Stimulated activated CD8-positive, alpha-beta memory T cell treated with anti-CD3 and anti-CD28 coated beads, Interleukin-2, amount 100 ng/mL, for 1 hour (primary cell): ENCODE measurements at places on chromosomes 3 and 15.

DNA sequence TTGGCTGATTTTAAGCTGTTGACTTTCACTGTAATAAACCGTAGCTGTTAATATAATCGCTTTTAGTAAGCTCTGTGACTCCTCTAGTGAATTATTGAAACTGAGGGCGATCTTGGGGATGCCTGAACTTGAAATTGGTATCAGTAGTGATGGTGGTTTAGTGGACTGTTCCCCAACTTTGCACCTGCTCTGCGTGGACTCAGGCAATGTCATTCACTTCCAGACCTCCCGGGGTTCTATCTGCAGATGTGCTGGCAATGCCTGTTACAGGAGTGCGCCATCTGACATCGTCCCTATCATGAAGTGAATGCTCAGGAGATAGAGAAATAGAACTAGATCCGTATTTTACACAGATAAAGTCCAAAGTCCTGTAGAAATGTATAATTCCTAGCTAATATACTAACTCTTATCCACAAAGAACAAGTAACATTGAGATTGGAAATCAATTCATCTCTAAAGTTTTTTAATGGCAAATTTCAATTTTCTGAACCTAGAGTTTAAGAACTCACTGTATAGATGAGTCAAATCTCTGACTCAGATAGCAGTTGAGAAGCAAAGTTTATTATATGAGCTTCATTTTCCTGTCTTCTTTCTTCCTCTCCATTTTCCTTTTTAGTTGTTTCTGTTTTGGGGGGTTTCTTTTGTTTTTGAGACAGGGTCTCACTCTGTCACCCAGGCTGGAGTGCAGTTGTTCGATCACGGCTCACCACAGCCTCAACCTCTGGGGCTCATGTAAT lies 51.8 kb downstream of the HEG1 start:
- no peak for DNase-seq

DNA sequence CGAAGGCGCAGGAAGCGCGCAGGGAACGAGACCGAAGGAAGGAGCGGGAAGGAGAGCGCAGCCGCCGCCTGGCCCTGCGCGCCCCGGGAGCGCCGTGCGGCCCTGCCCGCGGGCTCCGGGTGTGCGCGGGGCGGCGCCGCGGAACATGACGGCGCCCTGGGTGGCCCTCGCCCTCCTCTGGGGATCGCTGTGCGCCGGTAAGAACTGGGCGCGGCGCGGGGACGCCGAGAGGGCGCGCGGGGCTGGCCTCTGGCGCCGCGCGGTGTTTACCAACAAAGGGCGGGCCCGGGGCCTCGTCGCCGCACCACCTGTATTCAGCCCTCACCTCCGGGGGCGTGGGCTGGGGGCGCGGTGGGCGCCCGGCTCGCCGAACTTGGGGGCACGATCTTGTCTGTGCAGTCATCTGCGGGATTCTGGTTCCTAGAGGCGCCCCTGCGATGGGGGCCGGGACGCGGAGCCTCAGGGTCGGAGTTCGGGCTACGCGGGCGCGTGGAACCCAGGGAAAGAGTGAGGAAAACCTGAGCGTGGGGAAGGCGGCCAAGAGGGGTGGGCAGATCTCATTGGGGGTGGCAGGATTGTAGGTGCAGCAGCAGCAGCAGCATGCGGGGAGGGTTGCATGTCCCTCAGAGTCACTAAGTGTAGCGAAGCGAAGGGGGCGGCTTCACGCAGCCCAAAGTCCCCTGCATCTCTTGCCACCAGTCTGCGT lies 641 bp downstream of the ACVR2B start:
- no peak for DNase-seq

DNA sequence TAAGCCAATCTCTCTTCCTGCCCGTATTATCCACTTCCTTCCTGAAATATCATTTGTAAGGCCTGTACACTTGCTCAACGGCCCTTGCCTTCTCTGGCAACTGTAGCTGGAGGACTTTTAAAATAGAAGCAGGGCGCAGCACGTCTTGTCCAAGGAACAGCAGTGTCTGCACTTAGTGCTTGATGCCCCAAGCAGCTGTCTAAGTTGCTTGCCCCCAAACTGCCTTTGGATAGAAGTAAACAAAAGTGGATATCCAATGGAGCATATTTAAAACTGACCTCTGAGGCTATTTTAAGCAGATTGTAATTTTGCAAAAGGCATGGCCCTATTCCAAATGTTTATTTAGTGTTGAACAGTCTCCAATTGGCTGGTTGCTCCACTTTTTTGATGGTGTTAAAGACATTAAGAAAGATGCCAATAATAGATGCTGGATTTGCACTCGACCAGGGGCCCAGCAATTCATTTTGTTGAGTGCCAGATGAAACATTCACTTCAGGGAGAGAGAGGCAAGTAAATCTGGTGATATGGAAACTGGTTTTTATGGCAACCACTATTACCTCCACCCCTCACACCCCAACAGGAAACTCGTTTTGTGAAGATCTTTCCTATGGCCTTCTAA lies 526.8 kb upstream of the TBL1XR1 start:
- no peak for DNase-seq

GRCh38 chr3:33128706-33129105 lies 14.9 kb downstream of the CRTAP start:
- no peak for DNase-seq

DNA sequence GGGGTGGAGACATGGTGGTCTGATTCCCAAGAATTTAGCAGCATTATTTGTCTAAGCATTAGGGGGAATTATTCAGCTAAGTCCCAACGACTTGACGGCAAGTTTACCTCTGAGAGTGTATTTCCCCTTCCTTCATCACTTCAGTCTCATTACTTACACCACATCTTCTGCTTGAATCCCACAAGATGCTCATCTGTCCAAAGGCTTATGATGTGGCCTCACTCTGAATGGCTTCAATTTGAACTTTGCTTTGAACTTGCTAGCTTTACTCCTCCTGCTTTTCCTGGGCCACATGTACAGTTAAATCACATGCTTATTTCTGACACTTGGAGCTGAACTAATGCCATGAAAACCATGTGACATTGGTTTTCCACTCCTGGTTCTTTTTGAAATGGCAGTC lies 231.3 kb upstream of the SATB1 start:
- DNase-seq, result no peak

DNA sequence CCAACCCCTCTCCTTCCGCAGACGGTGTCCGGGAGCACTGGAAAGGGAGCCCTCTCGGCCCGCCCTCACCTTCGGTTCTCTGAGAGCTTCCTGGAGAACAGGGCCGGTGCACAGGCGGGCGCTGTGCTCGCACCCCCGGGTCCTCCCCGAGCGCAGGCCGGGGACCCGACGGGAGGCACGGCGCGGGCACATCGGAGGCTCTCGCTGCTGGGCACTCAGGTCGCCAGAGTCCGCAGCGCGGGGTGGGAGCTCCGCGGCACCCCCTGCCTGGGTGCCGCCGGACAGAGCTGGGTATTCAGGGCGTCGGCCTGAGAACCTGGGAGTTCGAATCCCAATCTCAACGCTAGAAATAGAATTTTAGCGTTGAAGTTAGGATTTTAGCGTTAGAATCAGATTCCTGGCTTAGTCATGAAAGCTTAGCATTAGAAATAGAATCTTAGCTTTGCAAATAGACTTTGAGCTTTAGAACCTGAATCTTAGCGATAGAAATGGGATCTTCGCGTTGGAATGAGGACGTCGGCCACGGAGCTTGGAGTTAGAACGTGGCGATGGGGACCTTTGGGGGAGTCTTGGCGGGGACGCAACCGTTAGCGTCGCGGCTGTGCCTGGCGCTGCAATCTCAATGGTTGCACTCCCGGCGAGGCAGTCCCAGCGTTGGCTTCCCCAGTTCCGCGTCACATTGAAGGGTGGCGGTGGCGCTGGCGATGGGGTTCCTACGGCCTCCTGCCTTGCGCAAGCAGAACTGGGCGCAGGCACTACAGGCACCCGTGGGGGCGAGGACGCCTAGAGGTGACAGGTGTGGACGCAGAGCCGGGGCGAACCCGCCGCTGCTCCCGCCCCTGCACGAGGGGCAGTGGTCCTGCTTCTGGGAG lies 549 bp downstream of the TRH start:
- no peak for DNase-seq
